ENCODE measurements at places on chromosomes 1 and 21.

GRCh38 chr1:81558291-81559076 lies 242.2 kb upstream of the ADGRL2 start:
- no peak for DNase-seq

DNA sequence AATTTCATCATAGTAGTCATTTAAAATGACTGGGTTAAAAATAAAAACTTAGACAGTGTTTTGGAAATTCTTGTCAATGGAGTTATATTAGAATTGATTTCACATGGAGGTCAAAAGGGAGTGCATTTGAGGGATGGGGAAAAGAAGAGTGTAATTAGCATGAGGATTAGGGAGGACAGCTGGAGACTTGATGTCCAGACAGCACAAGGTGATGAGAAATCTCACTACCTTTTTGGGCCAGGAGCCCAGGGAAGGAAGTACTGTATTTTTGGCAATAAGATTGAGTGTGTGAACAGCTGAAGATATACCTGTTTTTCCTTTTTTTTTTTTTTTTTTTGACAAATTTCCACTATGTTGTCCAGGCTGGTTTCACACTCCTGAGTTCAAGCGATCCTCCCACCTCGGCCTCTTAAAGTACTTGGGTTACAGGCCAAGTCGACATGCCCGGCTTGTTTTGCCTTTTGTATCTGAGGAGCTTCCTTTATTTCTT lies 163.6 kb downstream of the PAPPA2 start:
- DNase-seq: no peak

DNA sequence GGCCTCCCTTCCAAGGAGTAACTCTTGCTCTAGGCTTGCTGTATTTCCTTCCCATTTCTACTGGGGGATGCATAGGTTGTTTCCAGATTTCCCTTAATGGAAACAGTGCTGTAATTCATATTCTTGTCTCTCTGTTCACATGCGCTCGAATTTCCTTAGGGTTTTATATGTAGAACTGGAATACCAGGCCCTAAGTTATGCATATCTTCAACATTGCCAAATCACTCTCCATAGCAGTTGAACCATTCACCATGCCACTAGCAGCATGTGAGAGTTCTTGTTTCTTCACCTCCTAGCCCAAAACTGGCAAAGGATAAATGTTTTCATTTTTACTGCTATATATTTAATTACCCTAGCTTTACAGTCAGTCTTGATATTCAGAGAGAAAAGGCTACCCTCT lies 12.8 kb downstream of the MAP10 start:
- DNase-seq: no peak

GRCh38 chr1:28358716-28359115 lies 10.8 kb upstream of the PHACTR4 start:
- no peak for DNase-seq

DNA sequence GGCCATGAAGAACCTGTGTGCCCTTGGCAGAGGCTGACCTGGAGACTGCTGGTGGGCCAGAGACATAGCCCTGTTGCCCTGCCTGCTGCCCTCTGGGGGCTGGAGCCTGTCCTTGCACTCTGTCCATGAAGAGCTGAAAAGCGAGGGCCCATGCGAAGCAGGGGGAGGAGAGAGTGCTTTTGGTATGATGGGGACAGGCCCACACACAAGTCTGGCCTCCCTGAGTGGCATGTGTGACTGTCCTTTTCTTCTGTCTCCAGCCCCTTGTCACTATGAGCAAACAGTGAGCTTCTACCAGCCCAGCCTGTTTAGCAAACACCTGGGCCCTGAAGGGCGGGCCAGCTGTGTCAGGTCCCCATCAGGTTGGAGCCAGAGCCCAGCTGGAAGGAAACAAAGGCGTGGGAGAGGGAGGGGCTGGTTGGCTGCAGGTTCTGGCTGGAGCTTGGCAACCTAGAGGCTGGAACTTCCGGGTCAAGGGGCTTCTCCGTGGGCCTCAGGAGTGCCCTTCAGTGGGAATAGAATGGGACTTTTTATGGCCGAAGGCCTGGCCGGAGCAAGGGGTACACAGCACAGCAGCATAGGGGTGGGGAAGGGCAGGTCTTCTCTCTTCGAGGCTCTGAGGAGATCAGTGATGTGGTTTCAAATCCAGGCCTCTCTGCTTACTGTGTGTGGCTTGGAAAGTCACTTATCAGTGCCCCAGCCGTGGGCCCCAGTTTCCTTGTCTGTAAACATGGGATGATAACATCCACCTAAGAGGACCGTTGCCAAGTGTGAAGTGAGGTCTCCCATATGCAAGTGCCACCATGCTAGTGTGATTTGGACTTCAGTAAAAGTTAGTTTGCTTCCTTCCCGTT lies 14.3 kb downstream of the QSOX1 start:
- DNase-seq: no peak

DNA sequence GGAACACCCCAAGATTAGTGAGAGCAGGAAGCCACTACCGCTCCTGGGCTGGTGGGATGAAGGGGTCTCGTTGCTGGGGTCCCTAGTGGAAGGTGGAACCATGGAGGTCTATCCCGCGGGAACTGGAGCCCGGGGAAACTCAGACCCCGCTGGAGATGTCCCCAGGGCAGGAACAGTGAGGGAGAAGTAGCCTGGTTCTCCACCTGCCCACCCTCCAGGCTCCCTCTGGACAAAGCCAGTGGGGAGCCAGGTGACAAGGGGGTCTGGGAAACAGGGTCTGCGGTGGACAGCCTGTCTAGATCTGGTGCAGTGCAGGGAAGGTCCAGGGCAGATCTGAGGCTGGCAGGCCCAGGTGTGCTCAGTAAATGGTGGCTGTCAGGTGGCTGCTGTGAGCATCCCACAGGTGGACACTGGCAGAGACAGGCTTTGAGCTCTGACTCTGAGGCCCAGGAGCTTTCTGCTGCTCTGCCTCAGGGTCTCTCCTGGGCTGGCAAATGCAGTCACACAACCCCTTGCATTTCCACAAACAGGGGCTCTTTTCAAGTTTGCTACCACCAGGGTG lies 88.0 kb upstream of the TLR5 start:
- no peak for DNase-seq

GRCh38 chr21:45378258-45378966 lies 26.6 kb upstream of the COL18A1 start:
- no peak for DNase-seq

DNA sequence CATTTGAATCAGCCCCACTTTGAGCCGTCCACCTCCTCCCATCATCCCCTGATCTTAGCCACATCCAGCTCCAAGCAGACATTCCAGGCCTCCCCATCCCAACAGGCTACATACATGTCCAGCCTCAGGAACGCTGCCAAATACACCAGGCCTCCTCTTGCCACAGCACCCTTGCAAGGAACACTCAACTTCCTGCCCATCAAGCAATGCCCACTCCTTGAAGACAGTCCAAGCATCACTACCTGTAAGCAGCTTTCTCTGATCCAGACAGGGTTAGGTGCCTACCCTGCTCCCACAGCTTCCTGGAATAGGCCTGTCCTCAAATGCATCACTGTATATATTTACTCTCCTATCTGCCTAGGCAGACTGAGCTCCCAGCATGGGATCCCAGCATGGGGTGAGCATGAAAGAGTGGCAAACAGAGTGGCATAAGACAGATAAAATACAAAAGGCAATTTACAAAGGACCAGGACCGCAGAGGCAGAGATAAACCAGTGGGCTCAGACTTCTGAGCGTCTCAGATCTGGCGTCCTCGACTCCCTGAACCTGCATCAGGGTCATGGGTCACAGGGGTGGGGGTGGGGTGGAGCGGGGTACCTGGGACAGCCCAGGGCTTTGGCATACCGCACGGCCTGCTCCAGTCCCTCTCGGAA lies 816 bp downstream of the HYI start:
- no peak for DNase-seq

- no peak for DNase-seq
Measured at GRCh38 chr1:3069491-3070308, 697 bp downstream of the PRDM16 start.

DNA sequence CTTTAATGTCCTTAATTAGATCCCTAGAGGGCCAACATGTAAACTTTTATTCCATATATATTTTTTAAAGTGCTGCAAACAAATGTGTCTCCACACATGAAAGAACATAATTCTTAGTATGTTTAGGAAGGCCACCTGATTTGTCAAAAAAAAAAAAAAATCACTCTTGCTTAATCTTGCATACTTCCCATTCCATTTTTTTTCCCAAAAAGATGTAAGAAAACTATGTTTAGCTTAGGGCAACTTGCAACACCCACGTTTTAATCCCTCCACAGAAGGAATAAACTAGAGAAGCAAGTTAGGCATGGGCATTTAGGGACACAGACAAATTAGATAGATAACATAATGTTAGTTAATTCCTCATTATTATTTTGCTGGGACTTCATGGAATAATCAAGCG lies 5.6 kb downstream of the YOD1 start:
- DNase-seq: no peak

DNA sequence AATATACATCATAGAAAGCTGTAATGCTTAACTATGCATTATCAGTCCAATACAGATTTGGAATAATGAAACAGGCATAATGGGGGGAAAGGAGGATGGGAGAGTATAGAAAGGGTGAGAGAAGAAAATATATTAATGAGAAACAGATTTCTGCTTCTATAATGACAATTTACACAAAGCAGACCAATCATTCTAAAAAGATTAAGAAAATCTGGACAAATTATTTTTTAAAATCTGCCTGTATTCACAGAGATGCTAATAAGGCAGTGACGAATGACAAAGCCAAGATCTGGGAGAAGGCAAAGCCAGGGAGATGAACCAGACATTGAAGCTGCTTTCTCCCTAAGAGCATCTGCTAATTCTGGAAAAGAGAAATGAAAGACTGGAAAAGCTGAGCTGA lies 50.0 kb downstream of the SPATA6 start:
- DNase-seq: no peak

- no peak for DNase-seq
Measured at GRCh38 chr21:15343066-15343465, 278.3 kb upstream of the NRIP1 start.

- no peak for DNase-seq
Measured at GRCh38 chr1:61981870-61982660, 212.6 kb upstream of the L1TD1 start.

DNA sequence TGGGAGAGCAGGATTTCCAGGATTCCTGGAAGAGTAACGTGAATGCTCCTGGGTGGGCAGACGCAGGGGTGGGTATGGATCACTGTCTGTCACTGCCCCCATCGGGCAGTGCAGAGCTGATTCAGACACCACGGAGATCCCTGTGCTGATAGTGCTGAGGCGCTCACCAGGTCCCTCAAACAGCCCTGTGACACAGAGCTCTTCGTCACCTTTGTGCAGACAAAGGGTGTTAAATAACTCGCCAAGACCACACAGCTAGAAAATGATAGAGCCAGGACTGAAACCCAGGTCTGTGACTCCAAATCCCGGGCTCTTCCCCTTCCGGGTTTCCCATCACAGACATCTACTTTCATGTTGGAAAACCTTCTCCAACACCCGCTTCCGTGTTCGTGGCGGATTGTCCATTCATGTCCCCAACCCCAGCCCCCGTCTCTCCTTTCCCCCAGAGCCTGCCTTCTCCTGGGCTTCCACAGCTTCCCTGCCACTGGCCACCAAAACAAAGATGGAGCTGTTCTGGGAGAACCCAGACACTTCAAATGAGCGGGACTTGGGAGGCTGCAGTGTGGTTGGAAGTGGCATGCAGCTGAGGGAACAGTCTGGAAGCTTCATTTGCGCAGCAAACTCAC lies 2.6 kb downstream of the EFHD2 start:
- DNase-seq: peak; percentile 27

DNA sequence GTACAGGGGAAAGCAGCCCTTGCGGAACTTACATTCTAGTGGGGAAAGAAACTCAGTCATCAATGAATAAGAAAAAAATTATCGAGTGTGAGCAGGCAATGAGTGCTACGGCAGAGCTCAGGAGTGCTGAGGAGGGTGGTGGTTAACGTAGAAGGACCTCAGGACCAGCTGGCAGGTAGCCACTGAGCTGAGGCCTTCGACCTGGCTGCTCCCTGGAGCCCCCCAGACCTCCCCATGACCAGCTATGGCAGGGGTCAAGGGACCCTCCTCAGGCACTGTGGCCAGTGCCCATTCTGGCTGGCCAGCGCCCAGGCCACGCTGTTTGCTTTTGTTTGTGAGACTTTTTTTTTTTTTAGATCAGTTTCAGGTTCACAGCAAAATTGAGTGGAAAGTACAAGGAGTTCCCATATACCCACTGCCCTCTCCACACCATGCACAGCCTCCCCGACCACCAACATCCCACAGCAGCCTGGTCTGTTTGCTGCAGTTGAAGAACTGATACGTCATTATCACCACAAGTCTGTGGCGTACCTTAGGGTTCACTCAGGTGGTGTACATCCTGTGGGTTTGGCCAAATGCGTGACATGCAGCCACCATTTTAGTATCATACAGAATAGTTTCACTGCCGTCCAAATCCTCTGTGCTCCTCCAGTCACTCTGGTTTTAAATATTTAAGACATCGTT lies 11.8 kb upstream of the TTC22 start:
- no peak for DNase-seq
